Non-pigmented ciliary epithelial cell (primary cell): ENCODE measurements at places on chromosomes 11 and 22.

GRCh38 chr11:117849781-117850414, 25.4 kb upstream of the FXYD2 start:
- DNase-seq = no peak

GRCh38 chr11:44381261-44381660, 71.3 kb upstream of the ALX4 start:
- no peak for DNase-seq

DNA sequence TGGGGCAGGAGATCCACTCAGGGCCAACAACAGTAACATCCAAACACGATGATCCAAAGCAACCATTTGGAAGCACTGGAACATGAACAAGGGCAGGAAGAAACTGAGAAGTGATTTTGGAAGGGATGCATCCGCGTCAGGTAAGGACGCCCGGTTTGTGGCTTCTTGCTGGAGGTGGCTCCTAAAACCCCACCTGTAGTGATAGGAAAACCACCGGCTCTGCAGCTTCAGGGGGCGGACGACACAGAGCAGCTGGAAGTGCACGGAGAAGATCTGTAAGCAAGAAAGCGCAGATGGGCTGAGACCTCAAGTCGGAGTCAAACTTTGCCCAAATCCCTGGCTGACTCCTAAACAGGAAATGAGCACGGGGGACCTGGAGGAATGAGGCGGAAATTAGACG, 1066.1 kb downstream of the BRD1 start:
- DNase-seq = no peak

DNA sequence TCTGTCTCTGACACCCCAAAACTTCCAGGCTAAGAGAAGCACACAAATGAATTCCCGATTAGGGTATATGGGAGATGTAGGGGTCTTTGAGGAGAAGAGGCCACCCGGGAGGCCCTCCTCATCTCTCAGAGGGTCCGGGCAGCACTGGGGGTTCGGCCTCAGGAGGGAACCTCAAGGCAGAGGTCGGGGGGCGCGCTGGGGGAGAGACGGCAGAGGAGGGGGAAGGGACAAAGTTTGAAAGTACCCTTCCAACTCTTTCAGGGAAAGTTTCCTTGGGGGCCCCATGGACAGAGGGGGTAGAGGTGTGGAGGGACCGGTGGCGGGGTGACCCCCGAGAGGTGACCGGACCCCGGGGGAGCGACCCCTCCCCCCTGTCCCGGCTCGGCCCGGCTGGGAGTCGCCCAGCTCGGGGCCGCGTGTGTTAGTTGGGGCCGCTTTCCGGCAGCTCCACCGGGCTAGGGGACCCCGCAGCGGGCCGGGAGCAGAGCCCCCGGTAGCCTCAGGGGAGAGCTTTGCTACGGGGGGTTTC, 3.3 kb upstream of the GCAT start:
- no peak for DNase-seq

GRCh38 chr22:35113341-35113740, 47.4 kb downstream of the ISX start:
- DNase-seq = no peak

GRCh38 chr11:27571154-27571810, 64.7 kb upstream of the LIN7C start:
- peak; percentile 77 for DNase-seq

DNA sequence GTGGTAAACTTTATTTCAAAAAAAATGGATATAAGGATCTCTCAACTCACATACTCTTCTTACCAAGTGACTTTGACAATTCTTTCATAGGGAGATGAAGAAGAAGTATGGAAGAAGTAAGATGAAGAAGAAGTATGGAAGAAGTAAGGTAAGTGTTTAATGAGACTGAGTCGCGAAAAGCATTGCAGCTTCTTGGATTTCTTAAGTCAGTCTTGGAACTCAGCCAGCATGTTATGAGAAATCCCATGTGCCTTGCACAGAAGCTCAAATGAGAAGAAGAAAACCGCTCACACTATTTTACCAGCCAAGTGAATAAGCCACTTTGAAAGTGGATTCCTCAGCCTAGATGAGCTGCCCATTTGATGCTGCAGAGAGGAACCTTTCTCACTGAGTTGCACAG, 332.0 kb upstream of the CCDC179 start:
- peak; percentile 24 for DNase-seq

DNA sequence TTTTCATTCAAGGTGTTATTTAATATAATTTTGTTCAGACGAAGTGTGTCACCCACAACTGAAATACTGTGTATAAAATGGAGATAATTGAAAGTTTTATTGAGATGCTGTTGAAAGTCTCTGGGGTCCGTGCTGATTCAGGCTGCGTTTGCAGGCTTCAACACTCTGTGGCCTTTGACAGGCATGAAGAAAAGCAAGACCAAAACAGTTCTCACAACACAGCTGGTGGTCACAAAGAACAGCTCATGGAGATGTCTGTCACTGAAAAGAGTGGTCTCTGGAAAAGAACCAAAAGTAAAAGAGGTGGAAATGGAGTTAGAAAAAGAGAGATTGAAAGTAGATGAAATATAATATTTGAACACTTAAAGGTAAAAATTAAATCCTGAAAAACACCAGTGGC, 9.8 kb upstream of the MPPED2 start:
- DNase-seq = no peak

DNA sequence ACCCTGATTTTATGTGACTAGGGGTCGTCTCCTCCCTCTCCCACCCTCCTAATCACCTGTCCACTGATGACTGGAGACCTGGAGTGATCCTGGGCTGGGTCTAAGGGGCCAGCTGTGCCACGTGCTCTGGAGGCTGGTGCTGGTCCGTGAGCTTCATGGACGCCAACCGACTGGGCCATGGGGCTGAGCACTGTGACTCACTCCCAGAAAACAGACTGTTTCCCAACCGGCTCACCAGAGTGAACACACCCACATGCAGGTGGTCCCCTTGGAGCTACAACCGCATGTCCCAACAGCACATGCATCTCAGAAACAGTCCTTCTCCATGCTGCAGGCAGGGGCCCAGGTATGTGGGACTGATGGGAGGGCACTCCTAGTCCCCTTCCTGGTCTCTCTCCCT, 14.0 kb upstream of the LMO1 start:
- no peak for DNase-seq

DNA sequence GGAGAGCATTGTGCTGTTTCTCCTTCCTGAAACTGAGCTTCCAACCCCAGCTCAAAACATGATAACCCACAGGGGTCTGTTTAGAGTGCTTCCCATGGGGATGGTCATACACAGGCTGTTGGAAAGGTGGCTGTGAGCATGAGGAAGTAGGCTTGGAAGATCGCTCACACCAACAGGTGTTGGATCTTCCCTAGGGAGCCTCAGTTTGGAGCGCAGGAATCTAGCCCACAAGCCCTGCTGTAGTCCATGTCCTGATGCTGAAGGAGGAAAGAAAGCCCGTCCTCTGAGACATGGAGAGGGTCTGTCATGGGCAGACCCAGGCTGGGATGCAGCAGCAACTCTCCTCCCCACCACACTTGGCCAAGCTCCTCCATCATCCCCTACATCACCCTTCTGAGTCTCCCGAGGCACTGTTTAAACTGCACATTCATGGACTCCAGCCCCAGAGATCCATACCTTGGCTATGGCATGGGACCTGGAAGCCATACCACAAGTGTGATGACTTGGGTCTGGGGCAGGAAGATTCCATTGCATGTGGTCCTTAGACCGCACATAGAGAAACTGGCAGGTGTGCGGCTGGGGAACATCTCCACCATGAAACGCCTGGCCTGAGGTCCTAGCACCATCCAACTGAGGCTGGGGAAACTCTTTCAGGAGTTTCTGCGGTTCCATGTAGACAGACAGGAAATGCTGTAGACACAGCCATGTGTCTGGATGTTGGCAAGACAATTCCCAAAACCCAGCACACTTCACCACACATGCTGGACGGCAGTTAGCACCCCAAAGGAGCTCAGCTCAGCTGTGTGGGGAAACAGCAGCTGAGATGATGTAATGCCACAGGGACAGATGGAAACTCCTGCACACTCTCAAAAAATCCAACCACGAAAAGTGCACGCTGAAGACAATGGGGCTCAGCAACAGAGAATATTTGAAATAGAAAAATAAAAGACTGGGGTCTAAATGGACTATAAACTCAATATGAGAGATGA, 27.6 kb upstream of the TTC12 start:
- no peak for DNase-seq

DNA sequence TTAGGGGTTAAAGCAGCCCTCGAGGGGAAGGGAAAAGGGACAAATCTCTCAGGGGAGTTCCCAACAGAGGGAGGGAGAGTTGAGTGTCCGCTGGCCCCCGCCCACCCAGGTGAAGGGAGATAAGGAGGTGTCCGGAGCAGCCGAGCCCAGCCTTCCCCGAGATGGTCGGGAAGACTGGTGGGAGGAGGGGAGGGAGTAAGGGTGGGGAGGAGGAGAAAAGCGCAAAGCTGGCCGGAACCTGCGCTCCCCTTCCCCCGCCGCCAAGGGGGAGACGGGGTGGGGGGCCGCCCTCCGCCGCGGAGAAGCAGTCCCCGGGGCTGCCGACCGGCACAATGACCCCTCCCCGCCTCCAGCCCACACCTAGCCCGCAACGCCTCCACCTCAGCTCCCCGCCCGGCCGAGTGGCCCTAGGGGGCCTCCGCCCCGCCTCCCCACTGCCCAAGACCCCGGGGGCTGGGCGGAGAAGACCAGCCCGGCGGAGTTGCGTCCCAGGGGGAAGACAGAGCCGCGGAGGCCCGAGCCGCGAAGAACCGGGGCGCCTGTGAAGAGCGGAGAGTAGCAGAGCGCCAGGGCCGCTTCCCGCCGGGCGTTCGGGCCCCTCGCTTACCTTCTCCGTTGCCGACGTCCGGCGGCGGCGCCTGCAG, 479 bp downstream of the RSF1 start:
- no peak for DNase-seq

GRCh38 chr22:49057910-49058309, 769.8 kb downstream of the BRD1 start:
- no peak for DNase-seq
